Stimulated activated CD4-positive, alpha-beta T cell treated with anti-CD3 and anti-CD28 coated beads, Interleukin-2, amount 100 ng/mL, for 24 hours (primary cell): ENCODE measurements at places on chromosomes 5 and 9.

GRCh38 chr9:98794802-98795201 is 1.6 kb downstream of the ANKS6 start:
- DNase-seq, result no peak

- no peak for DNase-seq
Observed at GRCh38 chr9:136587145-136587943, 41.5 kb upstream of the NOTCH1 start.

DNA sequence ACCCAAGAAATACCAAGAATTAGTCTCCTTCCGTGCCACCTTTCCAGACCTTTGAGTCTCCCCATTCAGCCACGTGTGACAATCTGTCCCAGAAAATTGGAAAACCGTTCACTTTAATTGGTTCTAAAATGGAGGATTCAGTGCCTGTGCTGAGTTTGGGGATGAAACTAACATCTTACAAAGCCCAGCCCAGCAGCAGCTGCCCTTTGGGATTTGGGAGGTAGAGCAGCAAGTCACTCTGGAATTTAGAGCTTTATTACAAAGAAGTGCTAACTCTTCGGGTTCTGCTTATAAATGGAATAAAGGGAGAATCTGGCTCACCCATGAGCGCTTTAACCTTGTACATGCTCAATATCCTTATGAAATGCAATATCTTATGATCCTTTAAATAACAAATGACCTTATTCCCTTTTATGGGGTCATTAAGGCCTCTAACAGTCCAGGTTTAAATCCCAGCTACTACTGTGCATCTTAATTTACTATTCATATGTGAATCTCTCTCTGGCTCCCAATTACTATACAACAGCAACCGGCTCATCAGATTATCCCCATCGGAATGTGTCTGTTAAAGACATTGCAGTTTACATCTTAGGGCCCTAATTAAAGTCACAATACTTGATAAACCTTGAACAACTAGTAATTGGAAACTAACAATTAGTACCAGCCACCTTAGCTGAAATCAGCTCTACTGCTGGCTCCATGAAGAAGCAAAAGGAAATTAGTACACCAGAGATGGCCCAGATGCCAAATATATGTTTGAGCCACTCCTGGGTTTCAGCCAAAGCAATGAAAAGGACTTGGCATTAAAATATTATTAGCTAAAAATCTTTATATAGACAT is 271.8 kb upstream of the SMARCA2 start:
- DNase-seq, result no peak

GRCh38 chr9:136644343-136644592 is 18.4 kb upstream of the EGFL7 start:
- no peak for DNase-seq

DNA sequence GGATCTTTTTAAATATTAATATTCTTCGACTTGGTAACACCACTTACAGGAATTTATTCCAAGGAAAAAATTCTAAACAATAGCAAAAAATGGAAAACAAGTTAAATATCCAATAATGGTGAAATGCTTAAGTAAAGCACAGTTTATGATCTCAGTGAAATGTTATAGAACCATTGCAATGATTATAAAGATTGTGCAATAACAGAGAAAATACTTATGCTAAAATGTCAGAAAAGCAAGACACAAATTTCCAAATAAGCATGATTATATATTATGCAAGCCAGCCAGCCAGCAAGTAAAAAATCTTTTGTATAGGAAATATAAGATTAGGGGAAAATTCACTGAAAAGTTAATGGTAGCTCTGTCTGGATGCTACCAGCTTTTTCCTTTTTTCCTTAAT is 102.7 kb upstream of the EFNA5 start:
- DNase-seq, result no peak

- no peak for DNase-seq
Observed at GRCh38 chr9:105503881-105504280, 54.0 kb upstream of the FKTN start.

- no peak for DNase-seq
Observed at GRCh38 chr5:135631391-135631790, 52.6 kb upstream of the CXCL14 start.

DNA sequence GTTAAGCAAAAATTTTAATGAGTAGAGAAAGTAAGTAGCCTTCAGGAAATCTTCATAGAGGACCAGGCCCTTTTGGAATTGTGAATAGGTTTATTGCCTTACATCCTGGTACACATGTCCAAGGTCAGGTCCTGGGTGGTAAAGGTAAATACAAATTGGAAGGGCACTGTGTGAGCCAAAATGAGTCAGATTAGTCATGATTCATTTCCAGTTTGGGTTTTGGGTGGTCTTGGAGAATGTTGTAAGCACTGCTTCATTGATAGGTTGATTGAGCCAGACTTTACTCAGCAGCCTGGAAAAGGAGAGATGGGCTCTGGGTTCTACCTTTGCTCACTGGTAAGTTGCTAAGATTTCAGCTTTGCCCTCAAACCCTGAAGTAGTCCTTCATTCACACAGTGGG is 82.5 kb upstream of the ZNF169 start:
- DNase-seq, result no peak

- no peak for DNase-seq
Observed at GRCh38 chr9:135134268-135135022, 47.0 kb downstream of the OLFM1 start.

DNA sequence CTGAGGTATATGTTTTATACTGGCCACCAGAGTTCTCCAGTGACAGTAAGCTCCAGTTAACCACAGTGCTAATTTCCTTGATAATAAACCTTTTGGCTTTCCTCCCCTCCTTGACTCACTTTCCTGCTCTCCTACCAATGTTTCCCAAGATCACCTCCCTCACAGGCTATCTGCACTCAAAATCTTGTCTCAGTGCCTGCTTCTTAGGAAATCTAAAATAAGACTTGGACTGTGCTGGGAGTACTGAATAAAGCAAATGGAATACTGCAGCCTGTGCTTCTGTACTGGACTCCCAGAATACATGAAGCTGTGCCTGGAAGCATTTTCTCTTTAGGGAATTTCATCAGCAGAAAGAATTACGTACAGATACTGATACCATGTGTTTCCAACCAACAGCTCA is 1.7 kb upstream of the DCP2 start:
- no peak for DNase-seq

GRCh38 chr5:78760770-78761169 is 112.2 kb upstream of the LHFPL2 start:
- no peak for DNase-seq
